ENCODE measurements at places on chromosomes 11 and 22.

- no peak for DNase-seq
Observed at GRCh38 chr22:37552524-37553163, 7.6 kb upstream of the CDC42EP1 start.

DNA sequence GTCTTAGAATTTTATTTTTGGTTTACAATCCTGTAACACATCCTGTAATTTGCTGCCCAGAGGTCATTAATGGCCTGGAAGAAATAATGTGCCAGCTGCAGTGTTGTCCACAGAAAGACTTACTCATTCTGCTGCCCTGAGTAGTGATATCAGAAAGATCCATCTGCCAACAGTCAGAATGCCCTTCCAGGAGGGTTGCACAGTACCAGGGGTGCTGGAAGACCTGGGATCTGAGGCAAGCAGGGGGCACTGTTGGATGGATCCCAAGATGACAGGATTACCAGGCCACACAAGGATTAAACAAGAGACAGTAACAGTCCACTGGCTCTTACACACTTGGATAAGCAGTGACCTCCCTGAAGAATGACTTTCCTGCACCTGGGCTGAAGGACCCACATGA, 93.8 kb upstream of the TOP3B start:
- no peak for DNase-seq

- no peak for DNase-seq
Observed at GRCh38 chr11:80024119-80024518, 583.3 kb upstream of the TENM4 start.

DNA sequence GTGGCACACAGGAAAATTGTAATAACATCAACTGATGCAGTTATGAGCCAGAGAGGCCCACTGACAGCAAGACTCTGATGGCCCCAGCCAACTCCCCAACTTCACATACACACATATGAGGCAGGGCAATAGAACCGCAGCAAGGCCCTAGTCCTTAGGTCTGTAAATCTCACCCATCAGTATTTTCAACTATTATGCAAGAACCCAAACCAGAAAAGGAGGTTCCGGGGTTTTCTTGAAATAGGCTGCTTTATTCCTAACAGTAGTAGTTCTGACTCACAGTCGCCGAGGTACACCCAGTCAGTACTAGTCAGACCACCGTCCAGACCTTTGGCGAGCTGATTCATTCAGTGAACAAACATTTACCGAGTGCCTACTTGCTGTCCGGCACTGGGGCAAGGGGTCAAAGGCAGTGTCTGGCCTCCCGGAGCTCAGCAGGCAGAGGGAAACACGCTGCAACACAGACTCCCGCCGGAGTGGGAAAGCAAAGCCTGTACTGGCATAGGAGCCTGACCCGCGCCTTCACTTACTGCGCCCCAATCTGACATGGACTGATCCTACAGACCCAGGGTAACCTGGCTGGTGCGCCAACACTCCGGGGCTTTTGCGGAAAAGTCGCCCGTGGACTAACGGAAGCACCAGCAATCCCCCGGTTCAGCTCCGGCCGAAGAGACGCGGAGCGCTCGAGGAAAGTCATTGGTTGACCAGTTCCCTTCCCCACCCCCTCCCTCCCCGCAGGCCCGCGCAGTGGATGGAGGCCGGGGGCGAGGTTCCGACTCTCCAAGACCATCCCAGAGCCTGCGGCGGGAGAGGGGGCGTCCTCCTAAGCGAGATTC, 1.3 kb downstream of the PLEKHA7 start:
- no peak for DNase-seq

GRCh38 chr11:113023986-113024385, 62.8 kb downstream of the NCAM1 start:
- no peak for DNase-seq

DNA sequence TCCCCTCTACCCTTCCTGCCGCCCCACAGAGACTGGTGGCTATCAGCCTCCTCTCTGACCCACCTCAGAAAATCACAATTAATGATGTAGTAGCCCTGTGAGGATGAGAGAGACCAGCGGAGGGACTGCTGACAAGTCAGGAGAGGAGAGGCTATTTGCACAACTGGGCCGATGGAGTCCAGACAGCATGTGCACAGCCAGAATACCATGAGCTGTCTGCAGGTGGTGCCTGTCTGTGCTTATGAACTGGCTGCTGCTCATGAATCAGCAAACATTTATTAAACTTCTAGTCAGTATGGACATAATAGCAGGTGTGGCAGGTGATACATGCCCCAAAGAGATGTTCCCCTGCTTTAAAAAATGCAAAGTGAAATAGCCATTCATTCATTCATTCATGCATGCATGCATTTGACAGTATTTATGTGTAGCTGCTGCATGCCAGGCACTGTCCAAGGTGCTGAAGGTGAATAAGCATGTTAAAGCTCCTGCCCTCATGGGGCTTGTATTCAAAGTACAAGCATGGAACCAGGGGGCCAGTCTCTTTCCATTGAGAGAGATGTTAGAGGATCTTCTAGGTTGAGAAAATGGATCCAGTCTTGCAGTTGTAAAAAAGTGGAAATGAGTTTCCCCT, 141.3 kb downstream of the GRIK4 start:
- DNase-seq: no peak

DNA sequence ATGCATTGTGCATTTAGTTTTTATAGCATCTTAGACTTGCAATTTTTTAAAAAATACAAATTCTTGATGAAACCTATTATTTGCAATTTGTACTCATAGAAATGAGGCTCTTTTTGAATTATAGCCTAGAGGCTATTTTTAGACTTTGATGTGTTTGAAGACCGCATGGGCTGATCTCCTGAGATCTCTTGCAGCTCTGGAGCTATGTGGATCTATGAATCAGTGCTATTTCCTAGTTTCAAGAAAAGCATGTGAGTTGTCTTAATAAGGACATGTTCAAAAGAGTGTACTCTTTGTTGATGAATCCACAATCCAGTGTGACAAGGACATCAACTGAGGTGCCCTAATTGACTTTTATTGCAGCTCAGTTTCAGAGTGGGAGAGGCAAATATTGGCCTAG, 620.5 kb downstream of the ETS1 start:
- no peak for DNase-seq

- no peak for DNase-seq
Observed at GRCh38 chr22:46063846-46064227, 86.5 kb upstream of the PPARA start.

DNA sequence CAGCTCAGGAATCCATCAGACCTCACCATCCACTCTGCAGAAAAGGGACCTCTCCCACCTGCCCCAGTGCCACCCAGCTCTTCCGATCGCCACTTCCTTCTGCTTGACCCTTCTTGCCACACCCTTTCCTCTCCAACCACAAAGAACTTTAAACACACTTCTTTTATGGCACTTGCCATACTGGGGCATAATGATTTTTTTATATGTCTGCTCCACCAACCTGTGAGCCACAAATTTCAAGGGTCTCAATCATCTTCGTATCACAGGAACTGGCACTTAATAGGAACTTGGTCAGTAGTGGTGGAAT, 11.7 kb upstream of the MYH9 start:
- DNase-seq: no peak

GRCh38 chr11:29173660-29174062, 843.2 kb downstream of the KCNA4 start:
- DNase-seq: no peak

GRCh38 chr11:123273616-123274015, 78.6 kb upstream of the CLMP start:
- no peak for DNase-seq

DNA sequence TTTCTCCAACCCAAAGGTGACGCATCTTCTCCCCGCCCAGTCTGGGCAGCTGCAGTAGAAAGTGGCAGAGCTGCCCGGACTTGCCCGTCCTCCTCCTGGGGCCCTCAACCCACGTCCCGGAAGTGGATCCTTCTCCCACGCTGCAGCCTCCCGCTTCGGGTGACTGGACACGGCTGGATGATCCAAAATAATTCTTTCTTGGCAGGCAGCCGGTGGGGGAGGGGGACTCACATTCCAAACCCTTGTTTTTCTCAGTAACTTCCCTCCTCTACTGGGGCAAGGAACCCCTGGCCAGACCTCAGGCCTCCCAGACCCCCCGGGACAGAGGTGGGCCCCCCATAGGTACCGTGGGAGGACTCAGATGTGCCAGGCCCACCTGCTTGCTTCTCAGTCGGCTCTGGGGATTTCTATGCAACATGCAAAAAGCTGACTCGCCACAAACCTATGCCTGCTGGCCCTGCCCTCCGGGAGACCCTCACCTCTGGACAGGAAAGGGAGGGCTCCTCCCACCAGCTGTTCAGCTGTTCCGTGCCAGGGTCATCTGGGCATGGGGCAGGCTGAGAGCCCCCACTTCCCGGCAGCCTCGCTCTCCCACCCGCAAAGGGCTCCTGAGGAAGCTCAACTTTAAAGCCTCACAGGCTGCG, 1.4 kb downstream of the PLXNB2 start:
- DNase-seq: no peak

DNA sequence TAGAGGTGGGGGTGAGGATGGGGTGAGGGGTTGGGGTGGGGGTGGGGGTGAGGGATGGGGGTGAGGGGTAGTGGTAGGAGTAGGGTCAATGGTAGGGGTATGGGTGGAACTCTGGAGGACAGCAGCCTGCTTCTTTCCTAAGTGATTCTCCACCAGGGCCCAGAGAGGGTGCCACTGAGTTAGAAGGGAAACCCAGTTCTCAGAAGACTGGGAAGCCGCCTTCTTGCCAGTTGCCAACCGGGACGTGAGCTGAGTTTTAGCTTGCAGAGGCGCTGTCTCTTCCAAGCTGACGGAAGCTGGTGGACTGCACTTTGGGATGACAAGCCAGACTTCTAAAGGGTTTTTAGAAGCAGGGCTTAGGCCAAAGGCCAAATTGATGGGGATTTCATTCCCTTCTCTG, 104.4 kb downstream of the NAT10 start:
- no peak for DNase-seq

DNA sequence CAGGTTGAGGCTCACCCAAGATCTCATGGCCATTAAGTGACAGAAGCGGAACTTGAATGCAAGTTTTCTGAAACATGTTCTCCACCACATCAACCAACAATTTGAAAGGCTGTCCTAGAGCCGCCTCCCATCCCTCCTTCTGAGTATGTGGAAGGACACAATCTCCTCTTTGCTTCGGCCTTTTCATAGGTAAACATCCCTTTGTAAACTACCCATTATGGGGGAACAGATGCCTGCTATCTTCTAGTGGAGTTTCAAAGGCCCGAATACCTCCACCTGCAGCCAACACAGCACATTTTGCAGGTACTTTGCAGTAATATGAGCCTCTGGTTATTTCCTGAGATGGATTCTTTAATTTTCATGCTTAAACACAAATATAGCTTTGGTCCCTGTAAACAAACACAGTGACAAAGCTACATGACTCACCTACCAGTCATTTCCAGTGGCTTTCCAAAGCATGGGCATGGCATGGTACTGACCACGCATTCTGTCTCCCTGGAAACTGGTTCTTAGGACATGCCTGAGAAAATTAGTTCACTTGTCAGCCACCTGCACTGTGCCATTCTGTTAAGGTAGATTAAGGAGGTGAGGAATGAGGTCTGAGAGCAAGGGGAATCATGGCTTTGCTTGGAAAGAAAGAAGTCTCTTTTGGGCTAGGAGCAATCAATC, 60.2 kb downstream of the EHF start:
- DNase-seq: no peak

DNA sequence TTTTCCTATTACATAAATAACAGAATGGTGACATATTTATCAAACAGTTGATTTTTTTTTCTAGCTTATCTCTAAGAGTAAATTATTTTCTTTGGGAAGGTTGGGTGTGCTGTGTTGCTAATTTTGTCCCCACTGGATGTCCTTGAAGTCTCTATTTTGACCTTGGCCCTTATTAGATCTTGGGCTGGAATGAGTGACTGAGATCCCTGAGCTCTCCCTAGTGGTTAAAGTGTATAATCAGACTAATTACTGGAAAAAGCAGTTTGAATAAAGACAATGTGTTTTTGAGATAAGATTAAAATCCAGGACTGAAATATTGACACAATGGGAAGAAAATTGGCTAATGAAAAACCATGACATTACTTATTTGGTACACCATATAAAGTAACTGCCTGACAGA, 56.1 kb downstream of the AASDHPPT start:
- no peak for DNase-seq

DNA sequence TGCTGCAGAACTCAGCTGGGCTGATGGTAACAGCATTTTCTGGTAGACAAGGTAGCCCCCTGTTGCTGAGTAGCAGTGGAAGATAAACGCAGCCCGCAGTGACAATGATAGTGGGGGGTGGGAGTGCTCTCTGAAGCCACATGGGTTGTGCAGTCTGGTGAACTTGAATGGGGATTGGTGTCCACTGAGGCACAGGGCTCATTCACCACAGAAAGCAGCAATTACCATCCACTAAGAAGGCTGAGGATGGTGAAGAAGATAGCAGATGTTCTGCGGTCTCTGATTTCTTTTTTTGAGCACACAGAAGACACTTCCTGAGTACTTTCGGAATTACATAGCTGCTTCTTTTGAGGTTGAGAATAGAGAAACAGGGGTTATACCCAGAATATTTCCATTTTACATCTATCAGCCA, 150.3 kb downstream of the LRRC4C start:
- no peak for DNase-seq

- no peak for DNase-seq
Observed at GRCh38 chr11:105100206-105100605, 39.4 kb downstream of the CARD18 start.

GRCh38 chr11:18111005-18111404, 5.1 kb upstream of the SAAL1 start:
- no peak for DNase-seq

GRCh38 chr11:110367571-110367970, 62.2 kb upstream of the FDX1 start:
- DNase-seq: no peak

All from activated T-cell treated with anti-CD3 and anti-CD28 coated beads, Interleukin-2, amount 50 U/mL, for 1 hour (primary cell).